Stomach (tissue), 19 donors: ENCODE measurements at places on chromosomes 12 and 14.

DNA sequence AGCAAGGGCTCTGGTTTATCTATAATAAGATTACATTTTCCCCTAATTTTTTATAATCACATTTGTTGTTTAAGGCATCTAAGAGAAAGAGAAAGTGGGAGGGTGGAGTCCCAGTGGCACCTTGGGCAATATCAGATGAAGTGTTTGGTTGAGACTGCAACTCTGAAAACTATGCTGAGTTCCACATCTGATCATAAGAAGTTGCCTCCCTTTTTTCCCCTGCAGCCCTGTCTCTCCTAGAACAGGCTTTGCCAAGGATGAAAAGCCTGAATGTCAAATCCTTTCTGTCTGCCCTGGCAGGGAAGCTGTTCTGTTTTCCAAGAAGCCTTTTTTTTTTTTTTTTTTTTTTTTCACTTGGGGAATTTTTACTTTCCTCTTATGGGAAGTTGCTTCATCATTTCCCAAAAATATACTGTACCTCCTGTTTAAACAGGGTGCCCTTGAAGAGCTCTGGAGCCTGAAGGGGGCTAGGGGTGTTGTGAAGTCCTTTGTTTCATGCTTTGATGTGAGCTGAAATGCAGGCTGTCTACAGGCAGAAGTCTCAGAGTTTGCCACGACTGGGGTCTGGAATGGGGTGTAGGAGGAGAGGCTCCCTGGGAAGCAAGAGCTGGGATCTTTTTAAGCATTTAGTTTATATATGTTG is 71.3 kb downstream of the SUSD6 start:
- peak; percentile 65 for DNase-seq

DNA sequence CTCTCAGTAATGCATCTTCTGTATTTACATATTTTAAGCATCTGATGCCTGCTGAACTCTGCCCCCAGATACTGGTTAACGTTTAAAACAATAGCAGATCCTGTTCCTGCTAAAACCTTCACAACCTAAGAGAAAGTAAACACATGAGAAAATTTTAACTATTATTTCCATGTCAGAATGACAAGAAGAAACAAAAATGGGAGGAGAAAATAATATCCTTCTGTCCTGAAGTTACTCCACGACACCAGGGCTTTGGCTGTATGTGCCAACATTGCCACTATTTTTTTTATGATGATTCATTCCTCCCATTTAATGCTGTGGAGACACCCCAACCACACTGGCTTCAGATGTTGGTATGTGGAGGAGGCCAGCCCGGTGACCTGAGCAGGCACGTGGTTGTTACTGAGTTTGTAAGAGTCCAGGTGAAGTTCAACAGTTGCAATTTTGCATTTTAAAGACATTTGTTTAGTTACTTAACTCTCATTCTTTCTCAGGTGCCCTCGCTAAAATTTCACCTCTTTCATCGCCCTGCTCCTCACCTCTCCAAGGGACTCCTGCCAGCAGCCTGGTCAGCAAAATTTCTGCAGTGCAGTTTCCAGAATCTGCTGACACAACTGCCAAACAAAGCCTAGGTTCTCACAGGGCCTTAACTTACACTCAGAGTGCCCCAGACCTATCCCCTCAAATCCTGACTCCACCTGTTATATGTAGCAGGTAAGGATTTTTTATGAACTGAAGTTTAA is 65.5 kb upstream of the SLCO1C1 start:
- DNase-seq, result no peak

- no peak for DNase-seq
Observed at GRCh38 chr12:25264114-25264513, 13.4 kb upstream of the KRAS start.

- peak; percentile 72 for DNase-seq
Observed at GRCh38 chr14:93132472-93133065, 16.8 kb upstream of the ITPK1 start.

GRCh38 chr12:107331912-107332311 is 238.6 kb upstream of the CRY1 start:
- no peak for DNase-seq

DNA sequence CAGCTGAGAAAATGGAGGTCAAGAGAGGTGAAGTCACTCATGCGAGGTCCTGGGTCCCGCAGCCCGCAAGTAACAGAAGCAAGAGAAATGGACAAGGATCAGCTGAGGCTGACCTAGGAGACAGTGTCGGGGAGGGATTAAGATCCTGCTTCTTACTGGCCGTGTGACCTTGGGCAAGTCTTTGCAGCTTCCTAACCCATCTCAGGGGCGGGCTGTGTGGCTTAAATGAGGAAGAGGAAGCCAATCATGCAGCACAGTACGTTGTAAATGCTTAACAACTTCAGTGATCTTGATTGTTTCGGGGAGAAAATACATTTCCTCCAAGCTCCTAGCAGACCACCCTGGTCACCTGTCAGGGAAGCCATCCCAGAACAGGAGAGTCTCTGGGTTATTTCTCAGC is 7.1 kb upstream of the PGF start:
- DNase-seq, result no peak

DNA sequence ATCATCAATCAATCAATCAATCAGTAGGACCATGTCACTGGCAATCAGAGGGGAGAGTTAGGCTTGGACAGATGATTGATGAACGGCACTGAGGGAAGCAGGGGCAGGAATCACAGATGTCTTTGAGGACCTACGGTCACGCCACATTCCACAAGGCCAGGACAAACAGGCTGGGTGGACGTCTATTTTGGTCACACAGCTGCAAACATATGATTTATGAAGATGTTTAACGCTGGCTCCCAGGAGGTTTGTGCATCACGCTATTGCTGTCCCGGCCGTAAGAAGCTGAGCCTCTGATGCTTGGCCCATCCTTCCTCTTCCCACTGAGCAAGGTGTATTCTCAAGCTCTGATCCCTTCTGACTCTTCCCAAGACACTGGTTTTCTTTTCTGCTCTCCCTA is 160.8 kb downstream of the FOXN3 start:
- no peak for DNase-seq

GRCh38 chr14:60195179-60195810 is 30.1 kb upstream of the DHRS7 start:
- DNase-seq, result no peak

DNA sequence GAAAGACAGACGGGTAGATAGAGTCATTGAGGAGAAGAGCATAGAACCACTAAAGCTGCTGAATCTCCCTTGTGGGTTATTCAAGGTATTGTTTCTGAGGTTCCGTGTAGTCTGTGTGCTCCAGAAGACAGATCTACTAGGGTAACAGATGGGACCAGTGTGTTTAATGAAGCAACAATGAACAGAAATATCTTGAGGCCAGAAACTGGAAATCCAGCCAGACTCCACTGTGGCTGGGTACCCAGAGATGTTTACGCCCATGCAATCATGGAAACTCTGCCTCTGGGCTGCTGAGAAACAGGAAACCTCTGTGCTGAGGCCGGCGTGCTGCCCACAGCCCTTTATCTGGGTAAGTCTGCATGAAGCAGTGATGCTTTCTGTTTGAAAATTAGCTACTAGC is 8.3 kb downstream of the PROX2 start:
- DNase-seq, result peak; percentile 66

DNA sequence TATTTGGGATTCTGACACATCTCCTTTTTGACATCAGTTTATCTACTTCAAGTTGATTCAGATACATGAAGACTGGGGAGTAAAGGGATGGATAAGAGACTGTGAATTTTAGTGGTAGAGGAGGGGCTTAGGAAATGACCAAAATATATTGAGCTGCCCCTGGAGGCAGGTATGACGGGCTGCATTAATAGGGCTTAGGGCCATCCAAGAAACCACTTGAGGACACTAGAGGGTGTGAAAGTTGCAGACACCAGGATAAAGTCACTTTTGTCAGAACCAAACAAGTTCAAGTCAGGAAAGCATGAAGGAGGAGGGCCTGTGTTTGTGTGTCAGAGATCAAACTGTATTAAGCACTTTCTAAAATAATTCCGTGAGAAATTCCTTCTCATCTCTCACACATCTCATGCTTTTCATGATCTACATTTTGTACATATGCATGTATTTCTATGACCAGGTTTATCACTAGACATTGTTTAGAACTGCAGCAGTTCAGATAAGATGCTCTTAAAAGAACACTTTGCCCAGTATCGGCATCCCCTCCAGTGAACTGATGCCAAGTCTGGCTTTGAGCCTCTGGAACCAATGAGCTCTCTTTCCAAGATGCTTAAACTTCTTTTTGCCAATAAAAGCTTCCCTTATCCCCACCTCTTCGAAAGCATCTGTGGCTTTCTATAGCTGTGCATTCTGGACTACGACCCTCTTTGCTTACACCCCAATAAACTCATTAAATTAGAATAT is 136.9 kb downstream of the SLC38A1 start:
- DNase-seq, result no peak

GRCh38 chr12:105600911-105601545 is 270.5 kb downstream of the C12orf75 start:
- DNase-seq, result peak; percentile 52

- DNase-seq, result no peak
Observed at GRCh38 chr14:84610086-84610485, 919.9 kb upstream of the FLRT2 start.

- peak; percentile 28 for DNase-seq
Observed at GRCh38 chr12:67457778-67458665, 188.9 kb downstream of the CAND1 start.

DNA sequence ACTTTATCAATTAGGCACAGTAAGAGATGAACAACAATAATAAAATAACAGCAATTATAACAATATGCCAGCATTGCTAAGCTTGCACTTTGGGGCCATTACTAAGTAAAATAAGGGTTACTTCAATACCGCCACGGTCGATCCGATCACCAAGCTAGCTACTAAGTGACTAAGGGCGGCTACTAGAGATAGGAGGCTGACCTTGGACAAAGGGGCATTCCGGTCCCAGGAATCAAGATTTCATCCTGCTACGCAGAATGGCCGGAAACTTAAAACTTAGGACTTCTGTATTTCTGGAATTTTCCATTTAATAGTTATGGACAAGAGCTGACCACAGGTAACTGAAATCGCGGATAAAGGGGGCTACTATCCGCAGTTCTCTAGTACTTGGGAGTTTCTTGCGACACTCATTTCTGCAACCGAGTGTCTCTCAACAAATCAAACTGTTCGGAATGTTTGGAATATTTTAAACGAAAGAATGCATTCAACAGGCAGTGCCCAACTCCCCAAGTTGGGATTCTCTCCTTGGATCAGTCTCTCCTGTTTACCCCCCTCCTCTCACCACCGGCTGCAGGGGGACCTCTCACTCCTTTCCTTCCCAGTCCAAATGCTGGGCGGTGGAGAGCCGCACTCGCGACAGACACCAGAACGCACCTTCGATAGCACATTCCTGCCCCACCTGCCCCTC is 650 bp downstream of the HEBP1 start:
- no peak for DNase-seq

- no peak for DNase-seq
Observed at GRCh38 chr14:71286126-71286525, 378.9 kb downstream of the PCNX1 start.

- DNase-seq, result peak; percentile 83
Observed at GRCh38 chr14:69013943-69014782, 35.1 kb upstream of the ACTN1 start.

GRCh38 chr12:53938326-53939140 is at the start of gene HOXC13:
Gene HOXC13, plus strand, starts transcription at chr12:53938831. Its CDS starts 76 bp downstream, at chr12:53938907.
- DNase-seq, result no peak

GRCh38 chr14:50402965-50403364 is 6.3 kb upstream of the CDKL1 start:
- DNase-seq, result no peak

GRCh38 chr14:48035836-48036235 is 360.4 kb upstream of the MDGA2 start:
- DNase-seq, result peak; percentile 20

GRCh38 chr14:96297000-96297399 is 41.0 kb downstream of the BDKRB1 start:
- no peak for DNase-seq

GRCh38 chr12:75816897-75817296 is 214.7 kb downstream of the PHLDA1 start:
- no peak for DNase-seq

GRCh38 chr14:31560759-31561154 is 447 bp upstream of the NUBPL start:
- DNase-seq, result no peak

- DNase-seq, result peak; percentile 64
Observed at GRCh38 chr12:125013816-125014442, 20.5 kb downstream of the BRI3BP start.

- peak; percentile 45 for DNase-seq
Observed at GRCh38 chr12:116053479-116054200, 223.9 kb downstream of the MED13L start.

DNA sequence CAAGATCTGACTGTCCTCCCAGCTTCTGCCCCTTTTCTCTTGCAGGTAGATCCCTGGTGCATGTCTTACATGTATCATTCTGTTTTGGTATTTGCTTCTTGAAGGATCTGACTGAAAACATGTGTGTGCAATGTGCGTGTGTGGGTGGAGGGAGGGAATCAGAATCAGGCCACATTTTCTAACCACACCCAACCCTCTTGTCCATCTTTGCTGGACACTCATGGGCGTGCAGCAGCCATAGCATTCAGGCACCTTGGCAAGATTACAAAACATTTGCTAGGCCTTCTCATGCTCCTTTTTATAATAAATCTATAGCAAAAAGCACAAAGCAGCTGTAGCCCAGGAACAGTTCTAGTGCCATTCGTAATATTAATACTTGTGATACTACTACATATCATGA is 233.6 kb upstream of the E2F7 start:
- DNase-seq, result no peak

- no peak for DNase-seq
Observed at GRCh38 chr12:115257791-115258190, 573.8 kb upstream of the TBX3 start.
